ENCODE measurements at places on chromosomes 4 and X.

DNA sequence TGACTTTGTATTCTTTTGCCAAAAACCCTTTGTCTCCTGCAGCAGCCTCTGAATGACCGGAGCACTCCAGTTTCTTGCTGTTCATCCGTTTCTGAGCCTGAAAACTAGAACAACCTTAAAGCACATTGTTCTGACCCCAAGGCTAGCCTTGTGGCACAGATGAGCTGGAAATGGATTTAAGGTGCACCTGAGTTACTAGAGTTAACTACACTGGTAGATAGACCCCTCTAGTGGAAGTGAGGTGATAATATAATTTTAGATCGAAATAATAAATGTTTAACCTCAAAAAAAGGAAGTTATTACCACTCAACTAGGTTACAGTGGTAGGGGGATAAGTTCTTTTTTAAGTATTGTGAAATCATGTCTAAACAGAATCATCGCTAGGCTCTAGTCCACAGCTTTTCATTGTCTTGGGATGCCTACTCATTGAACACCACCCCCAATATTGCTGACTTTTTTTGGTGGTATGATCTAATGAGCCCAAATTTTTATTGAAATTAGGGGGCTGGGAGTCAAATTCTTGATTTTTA, 2.7 kb downstream of the PLS3 start:
- no peak overlapping the region for H3K4me3 ChIP-seq
- H3K36me3 ChIP-seq = no peaks in the 10 kb centered on the region
- no peak overlapping the region for H3K27ac ChIP-seq
- no peaks in the 10 kb centered on the region for H3K4me1 ChIP-seq

GRCh38 chr4:183333202-183333601, 11.0 kb upstream of the CLDN24 start:
- H3K36me3 ChIP-seq = peaks cover 4% of the 10 kb centered on the region
- peaks cover 19% of the 10 kb centered on the region for H3K27me3 ChIP-seq
- H3K4me3 ChIP-seq = no peak overlapping the region
- DNase-seq = no peak
- H3K4me1 ChIP-seq = peaks cover 28% of the 10 kb centered on the region

GRCh38 chr4:161321706-161322105, 842.1 kb downstream of the FSTL5 start:
- H3K27me3 ChIP-seq = no peaks in the 10 kb centered on the region
- no peak for DNase-seq
- no peaks in the 10 kb centered on the region for H3K4me1 ChIP-seq
- no peaks in the 10 kb centered on the region for H3K36me3 ChIP-seq
- H3K27ac ChIP-seq = no peak overlapping the region

DNA sequence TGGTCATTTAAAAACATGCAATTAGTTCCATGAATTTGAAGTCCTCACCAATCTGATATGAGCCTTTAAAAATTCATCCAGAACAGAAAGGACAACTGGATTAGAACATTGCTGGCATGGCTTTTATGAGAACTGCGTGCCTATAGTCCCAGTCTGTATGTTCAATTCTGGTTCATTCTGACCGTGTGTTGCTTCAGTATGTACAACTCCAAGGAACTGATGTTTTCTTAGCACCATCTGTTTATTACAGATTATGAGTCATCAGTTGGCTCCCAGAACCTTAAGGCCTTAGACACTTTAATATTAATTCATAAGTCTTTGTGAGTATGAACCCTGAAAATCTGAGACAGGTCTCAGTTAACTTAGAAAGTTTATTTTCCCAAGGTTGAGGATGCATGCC, 115.0 kb downstream of the CEP44 start:
- peaks cover 4% of the 10 kb centered on the region for H3K4me1 ChIP-seq
- H3K27ac ChIP-seq = no peak overlapping the region
- no peaks in the 10 kb centered on the region for H3K36me3 ChIP-seq
- peaks cover 37% of the 10 kb centered on the region for H3K27me3 ChIP-seq
- H3K4me3 ChIP-seq = no peak overlapping the region

GRCh38 chr4:184166736-184167135, 50.9 kb downstream of the ENPP6 start:
- no peak overlapping the region for H3K4me3 ChIP-seq
- H3K27me3 ChIP-seq = peaks cover 32% of the 10 kb centered on the region
- H3K27ac ChIP-seq = no peak overlapping the region
- no peaks in the 10 kb centered on the region for H3K36me3 ChIP-seq
- DNase-seq = no peak
- H3K4me1 ChIP-seq = peaks cover 9% of the 10 kb centered on the region

GRCh38 chr4:121676345-121677075, 20.3 kb downstream of the ANXA5 start:
- DNase-seq = no peak
- H3K4me1 ChIP-seq = no peaks in the 10 kb centered on the region
- H3K36me3 ChIP-seq = peaks cover 36% of the 10 kb centered on the region
- H3K27me3 ChIP-seq = no peaks in the 10 kb centered on the region

- no peak for DNase-seq
- H3K4me3 ChIP-seq = no peak overlapping the region
- H3K27me3 ChIP-seq = peaks cover 5% of the 10 kb centered on the region
- H3K27ac ChIP-seq = no peak overlapping the region
Observed at GRCh38 chrX:103722505-103722904, 11.8 kb downstream of the TMEM31 start.

DNA sequence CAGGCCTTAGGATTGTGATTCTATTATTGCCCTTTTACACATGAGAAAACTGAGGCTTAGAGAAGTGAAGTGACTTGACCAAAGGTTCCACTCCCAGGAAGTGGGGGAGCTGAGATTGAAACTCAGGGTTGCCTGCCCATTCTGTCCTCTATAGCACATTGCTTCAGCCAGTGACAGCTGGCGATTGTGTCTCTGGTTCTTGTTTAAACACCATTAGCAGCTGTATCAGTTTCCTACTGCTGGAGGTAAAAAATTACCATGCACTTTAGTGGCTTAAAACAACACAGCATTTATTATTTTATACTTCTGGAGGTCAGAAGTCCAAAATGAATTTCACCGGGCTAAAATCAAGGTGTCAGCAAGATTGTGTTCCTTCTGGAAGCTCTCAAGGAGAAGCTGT, 205.8 kb upstream of the MAMLD1 start:
- DNase-seq = no peak
- H3K27me3 ChIP-seq = peaks cover 13% of the 10 kb centered on the region
- H3K4me1 ChIP-seq = no peaks in the 10 kb centered on the region
- H3K4me3 ChIP-seq = no peak overlapping the region

- H3K4me1 ChIP-seq = no peaks in the 10 kb centered on the region
- DNase-seq = no peak
- no peaks in the 10 kb centered on the region for H3K27me3 ChIP-seq
- H3K27ac ChIP-seq = no peak overlapping the region
- H3K4me3 ChIP-seq = no peak overlapping the region
- H3K36me3 ChIP-seq = no peaks in the 10 kb centered on the region
Observed at GRCh38 chr4:128320656-128321055, 33.0 kb upstream of the PGRMC2 start.

- peaks cover 8% of the 10 kb centered on the region for H3K36me3 ChIP-seq
- no peak for DNase-seq
- H3K4me1 ChIP-seq = no peaks in the 10 kb centered on the region
- no peaks in the 10 kb centered on the region for H3K27me3 ChIP-seq
- no peak overlapping the region for H3K27ac ChIP-seq
Observed at GRCh38 chr4:166318810-166319525, 445.9 kb downstream of the TLL1 start.

DNA sequence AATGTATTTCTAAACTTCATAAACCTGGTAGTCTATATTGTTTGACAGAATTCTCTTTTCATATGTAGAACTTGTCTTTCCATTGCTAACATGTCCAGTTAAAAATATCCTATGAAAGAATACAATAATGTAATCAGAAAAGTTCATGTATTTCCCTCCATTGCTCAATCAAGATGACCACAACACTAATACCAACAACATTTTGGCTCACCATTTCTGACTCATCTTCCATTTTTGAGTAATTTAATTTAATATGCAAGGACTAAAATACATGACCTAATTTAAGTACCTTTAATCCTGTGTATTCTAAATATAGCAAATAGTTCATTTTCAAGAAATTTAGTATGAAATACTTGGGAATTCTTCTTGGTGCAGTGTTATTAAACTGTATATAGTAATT, 239.5 kb upstream of the GPC4 start:
- H3K4me3 ChIP-seq = no peak overlapping the region
- DNase-seq = no peak
- peaks cover 8% of the 10 kb centered on the region for H3K27me3 ChIP-seq
- H3K36me3 ChIP-seq = no peaks in the 10 kb centered on the region

DNA sequence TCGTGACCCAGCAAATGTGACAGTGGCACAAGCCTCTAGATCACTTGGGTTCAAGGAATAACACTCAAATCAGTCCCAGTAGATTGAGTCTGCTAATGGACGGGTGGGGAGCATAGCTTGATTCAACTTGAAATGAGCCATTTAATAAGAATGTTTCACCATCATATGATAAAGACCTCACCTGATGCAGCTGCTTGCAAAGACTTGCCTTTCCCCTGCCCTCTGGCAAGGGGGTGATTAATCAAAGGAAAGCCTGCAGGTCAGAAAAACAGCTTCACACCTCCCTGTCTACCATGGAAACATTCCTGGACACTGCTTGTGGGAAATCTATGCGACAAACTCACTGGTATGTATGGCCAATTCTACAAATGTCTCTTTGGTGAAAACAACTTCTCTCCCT, 54.5 kb downstream of the CD99L2 start:
- H3K4me1 ChIP-seq = peaks cover 46% of the 10 kb centered on the region
- peak overlapping the region; percentile 51 for H3K27ac ChIP-seq
- H3K4me3 ChIP-seq = peak overlapping the region; percentile 36
- no peaks in the 10 kb centered on the region for H3K36me3 ChIP-seq
- peaks cover 2% of the 10 kb centered on the region for H3K27me3 ChIP-seq

DNA sequence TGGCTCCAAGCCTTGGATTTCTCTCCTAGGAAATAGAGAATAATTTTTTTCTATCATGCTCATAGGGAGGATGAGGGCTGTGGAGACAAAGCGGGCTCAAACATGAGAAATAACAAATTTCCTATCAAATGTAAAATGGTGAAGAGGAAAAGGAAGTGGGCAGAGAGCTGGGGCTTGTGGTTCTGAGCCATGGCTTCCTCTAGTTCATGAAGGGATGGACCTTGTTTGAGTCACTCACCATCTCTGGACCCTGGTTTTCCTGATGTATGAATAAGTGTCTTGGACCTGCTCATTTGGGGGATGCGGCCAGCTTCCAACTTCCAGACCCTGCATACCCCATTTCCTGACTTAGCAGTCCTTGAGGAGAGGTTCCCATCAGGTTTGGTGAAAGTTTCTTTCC, 63.0 kb downstream of the MSX1 start:
- peaks cover 34% of the 10 kb centered on the region for H3K4me1 ChIP-seq
- peak overlapping the region; percentile 76 for H3K27ac ChIP-seq
- no peak for DNase-seq

DNA sequence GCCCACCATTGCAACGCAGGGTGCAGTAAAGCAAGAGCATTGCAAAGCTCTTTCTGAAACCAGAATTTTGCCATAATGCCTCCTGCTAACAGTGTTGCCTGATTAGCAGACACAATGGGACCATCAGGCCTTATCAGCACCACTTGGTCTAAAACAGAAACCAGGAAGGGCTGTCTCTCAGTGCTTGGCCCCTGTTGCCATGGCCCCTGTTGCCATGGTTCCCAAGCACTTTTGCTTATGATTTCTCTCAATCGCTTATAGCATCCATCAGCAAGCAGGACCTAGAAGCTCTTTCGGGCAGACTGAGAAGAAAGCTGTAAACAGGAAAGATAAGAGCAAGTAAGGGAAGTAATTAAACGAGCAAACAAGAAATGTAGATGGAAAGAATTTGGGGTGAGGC, 36.8 kb downstream of the RTL5 start:
- no peak overlapping the region for H3K4me3 ChIP-seq
- H3K36me3 ChIP-seq = no peaks in the 10 kb centered on the region
- H3K27me3 ChIP-seq = peaks cover 35% of the 10 kb centered on the region
- no peak for DNase-seq

DNA sequence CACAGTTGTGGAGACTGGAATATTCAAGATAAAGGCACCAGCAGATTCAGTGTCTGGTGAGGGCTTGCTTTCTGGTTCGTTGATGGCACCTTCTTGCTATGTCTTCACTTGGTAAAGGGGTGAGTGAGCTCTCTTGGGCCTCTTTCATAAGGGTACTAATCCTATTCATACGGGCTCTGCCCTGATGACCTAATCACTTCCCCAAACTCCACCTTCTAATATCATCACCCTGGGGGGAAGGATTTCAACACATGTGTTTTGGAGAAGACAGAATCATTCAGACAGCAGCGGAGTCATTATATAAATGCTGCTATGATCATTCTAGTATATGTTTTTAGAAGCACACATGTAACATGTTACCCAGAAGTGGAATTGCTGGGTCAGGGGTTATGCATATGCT, 295.3 kb upstream of the CTSO start:
- no peaks in the 10 kb centered on the region for H3K27me3 ChIP-seq
- no peak overlapping the region for H3K27ac ChIP-seq
- DNase-seq = no peak
- no peaks in the 10 kb centered on the region for H3K36me3 ChIP-seq
- H3K4me1 ChIP-seq = no peaks in the 10 kb centered on the region

GRCh38 chr4:115671581-115671980, 558.2 kb upstream of the NDST4 start:
- H3K36me3 ChIP-seq = no peaks in the 10 kb centered on the region
- no peak overlapping the region for H3K27ac ChIP-seq
- DNase-seq = no peak
- no peaks in the 10 kb centered on the region for H3K27me3 ChIP-seq
- H3K4me1 ChIP-seq = no peaks in the 10 kb centered on the region

DNA sequence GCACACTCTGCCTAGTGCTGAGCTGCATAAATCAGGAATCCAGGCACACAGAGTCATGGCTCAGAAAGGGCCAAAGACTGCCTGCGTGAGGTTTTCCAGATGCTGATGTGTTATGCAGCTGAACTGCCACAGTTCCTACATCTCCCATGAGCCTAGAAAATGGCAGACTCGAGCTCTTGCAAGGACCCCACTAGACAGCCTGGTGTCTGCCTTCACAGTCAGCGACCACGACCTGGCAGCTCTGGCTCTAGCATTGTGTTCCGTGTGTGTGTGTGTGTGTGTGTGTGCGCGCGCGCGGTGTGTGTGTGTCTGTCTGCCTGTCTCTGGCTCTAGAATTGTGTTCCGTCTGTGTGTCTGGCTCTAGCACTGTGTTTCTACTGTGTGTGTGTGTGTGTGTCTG, 203.6 kb upstream of the AGTR2 start:
- H3K27ac ChIP-seq = no peak overlapping the region
- H3K36me3 ChIP-seq = no peaks in the 10 kb centered on the region
- no peak overlapping the region for H3K4me3 ChIP-seq
- no peaks in the 10 kb centered on the region for H3K4me1 ChIP-seq
- DNase-seq = no peak

DNA sequence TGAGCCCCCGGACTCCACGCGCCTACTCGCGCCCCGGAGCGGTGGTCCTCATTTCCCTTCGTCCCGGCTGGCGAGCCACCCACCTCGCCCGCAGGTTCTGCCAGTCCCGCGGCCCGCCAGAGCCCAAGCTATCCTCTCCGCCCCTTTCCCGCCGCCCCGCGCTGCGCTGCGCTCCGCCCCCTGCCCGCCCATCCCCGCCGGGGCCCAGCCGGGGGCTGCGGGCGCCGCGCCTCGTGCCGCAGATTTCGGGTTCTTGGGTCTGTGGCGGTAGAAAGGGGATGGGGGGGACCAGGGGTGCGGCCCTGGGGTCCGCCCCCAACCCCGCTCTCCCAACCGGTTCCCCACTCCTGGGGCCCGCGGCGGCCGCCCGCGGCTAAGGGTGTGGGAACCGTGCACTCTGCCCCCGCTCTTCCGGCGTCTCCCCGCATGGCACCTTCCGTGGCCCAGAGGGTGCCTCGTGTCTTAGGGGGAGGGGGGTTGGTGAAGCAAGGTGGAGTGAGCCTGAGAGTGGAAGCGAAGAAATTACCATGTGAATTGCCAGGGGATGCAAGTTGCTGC, 650.8 kb upstream of the DIPK2B start:
- DNase-seq = peak; percentile 60
- peak overlapping the region; percentile 56 for H3K27ac ChIP-seq
- H3K4me3 ChIP-seq = peak overlapping the region; percentile 72
- H3K36me3 ChIP-seq = no peaks in the 10 kb centered on the region

All from natural killer cell treated with Interleukin-12 subunit alpha and Interleukin-12 subunit beta and Interleukin-15 and Interleukin-18, amount 100 ng/mL, for 72 hours (primary cell).